ENCODE measurements at places on chromosomes 2 and 18. TPM values are rescaled to one million over a fixed set of nuclear protein-coding genes. Genes with fewer than 3 reads are reported as not detected.

Gene GTF3C2
- 77.4 TPM for total RNA-seq

Gene PDIA6
- total RNA-seq: 147 TPM

Gene RAB6C
- not detected for total RNA-seq

Gene IDH1
- total RNA-seq: 14.3 TPM

Gene PPM1B
- 40.4 TPM for total RNA-seq

Gene FKBP1B
- 0.99 TPM for total RNA-seq

Gene TSGA10
- 7.5 TPM for total RNA-seq

Gene SPHKAP
- total RNA-seq: not detected

Gene TMEFF2
- total RNA-seq: not detected

Gene PLGLB1
- 0.74 TPM for total RNA-seq

Gene ACYP2
- total RNA-seq: 6.2 TPM

Gene PTPRN
- total RNA-seq: 2.5 TPM

Gene HADHB
- total RNA-seq: 73.2 TPM

Gene ZRANB3
- 18.1 TPM for total RNA-seq

Gene CMPK2
- 13.2 TPM for total RNA-seq

Gene IL1F10
- total RNA-seq: not detected

Gene NOL4
- total RNA-seq: not detected

Gene ATOH8
- not detected for total RNA-seq

Gene MATN3
- total RNA-seq: not detected

Gene TEX44
- total RNA-seq: not detected

Gene TOGARAM2
- 1.9 TPM for total RNA-seq

Gene COLEC11
- total RNA-seq: 0.52 TPM

Gene RBFA
- total RNA-seq: 53.0 TPM

Gene CD207
- total RNA-seq: not detected

Gene SRD5A2
- not detected for total RNA-seq

Gene ANKRD12
- 33.1 TPM for total RNA-seq

Gene PSME4
- total RNA-seq: 56.0 TPM

Gene XDH
- total RNA-seq: not detected

Gene NAT8
- not detected for total RNA-seq

Gene CFAP65
- not detected for total RNA-seq

Gene SLC5A7
- not detected for total RNA-seq

Gene WIPF1
- 391 TPM for total RNA-seq

Gene SLC66A3
- 5.6 TPM for total RNA-seq

Gene ANKRD30BL
- total RNA-seq: not detected

Gene CHST9
- total RNA-seq: not detected

Gene SLC4A5
- total RNA-seq: 0.74 TPM

Gene ADCYAP1
- total RNA-seq: not detected

Gene PROKR1
- 0.52 TPM for total RNA-seq

Gene DHRS9
- not detected for total RNA-seq

Gene TMEM163
- not detected for total RNA-seq

Gene SERPINB12
- total RNA-seq: not detected

Gene TMEM198
- 4.2 TPM for total RNA-seq

Gene DUSP11
- total RNA-seq: 31.0 TPM

Gene FMNL2
- 1.3 TPM for total RNA-seq

Gene SERPINB11
- not detected for total RNA-seq

Gene TMEM200C
- not detected for total RNA-seq

Gene EVA1A
- 0.36 TPM for total RNA-seq

Gene MYO5B
- 0.78 TPM for total RNA-seq

Gene MAP3K19
- not detected for total RNA-seq

Gene PHOSPHO2
- 4.1 TPM for total RNA-seq
